ENCODE measurements at places on chromosomes 1 and 21.

GRCh38 chr1:117752661-117753060 is 146.8 kb downstream of the TENT5C start:
- DNase-seq = no peak

DNA sequence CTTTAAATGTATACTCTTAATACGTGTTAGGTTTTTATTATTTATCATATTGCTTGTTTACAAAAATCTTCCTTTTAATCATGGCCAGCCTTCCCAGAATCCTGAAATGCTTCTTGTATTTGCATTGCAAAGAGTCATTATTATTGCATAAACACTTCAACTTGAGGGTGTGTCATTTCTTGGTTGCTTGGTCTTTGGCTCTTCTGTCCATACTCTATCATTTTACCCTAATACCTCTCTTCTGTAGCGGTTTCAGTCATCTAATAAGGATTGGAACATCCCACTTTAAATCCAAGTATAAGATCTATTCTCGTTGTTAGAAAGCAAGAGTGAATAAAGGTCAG is 200.6 kb upstream of the CACYBP start:
- DNase-seq = no peak

GRCh38 chr1:212514056-212514614 is 81.4 kb downstream of the NENF start:
- DNase-seq = peak; percentile 65

DNA sequence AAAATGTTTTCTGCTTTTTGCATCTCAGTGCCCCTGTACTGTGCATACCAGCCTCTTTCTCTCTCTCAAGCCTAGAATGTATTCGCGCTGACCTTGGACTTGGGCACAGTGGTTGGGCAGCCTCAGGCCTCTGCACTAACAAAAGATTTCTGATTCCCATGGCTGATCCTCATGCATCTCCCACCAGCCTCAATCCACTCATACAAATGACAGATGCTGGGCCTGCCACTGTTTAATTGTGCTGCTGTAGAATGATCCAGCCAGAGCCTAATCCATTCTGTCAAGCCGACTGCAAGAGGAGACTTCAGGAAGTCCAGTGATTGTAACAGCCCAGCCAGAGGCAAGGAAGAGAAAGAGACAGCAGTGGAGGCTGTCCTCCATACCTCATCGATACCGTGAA is 180.8 kb downstream of the ASTN1 start:
- no peak for DNase-seq

DNA sequence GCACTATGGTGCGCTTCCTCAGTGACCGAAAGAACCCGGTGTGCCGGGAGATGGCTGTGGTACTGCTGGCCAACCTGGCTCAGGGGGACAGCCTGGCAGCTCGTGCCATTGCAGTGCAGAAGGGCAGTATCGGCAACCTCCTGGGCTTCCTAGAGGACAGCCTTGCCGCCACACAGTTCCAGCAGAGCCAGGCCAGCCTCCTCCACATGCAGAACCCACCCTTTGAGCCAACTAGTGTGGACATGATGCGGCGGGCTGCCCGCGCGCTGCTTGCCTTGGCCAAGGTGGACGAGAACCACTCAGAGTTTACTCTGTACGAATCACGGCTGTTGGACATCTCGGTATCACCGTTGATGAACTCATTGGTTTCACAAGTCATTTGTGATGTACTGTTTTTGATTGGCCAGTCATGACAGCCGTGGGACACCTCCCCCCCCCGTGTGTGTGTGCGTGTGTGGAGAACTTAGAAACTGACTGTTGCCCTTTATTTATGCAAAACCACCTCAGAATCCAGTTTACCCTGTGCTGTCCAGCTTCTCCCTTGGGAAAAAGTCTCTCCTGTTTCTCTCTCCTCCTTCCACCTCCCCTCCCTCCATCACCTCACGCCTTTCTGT is 7.3 kb upstream of the PIGV start:
- DNase-seq = no peak

- DNase-seq = no peak
Observed at GRCh38 chr1:8197493-8198282, 120.2 kb upstream of the SLC45A1 start.

- no peak for DNase-seq
Observed at GRCh38 chr1:10140981-10141380, 69.4 kb upstream of the KIF1B start.

GRCh38 chr1:158969166-158969565 is 37.8 kb downstream of the PYHIN1 start:
- DNase-seq = no peak

DNA sequence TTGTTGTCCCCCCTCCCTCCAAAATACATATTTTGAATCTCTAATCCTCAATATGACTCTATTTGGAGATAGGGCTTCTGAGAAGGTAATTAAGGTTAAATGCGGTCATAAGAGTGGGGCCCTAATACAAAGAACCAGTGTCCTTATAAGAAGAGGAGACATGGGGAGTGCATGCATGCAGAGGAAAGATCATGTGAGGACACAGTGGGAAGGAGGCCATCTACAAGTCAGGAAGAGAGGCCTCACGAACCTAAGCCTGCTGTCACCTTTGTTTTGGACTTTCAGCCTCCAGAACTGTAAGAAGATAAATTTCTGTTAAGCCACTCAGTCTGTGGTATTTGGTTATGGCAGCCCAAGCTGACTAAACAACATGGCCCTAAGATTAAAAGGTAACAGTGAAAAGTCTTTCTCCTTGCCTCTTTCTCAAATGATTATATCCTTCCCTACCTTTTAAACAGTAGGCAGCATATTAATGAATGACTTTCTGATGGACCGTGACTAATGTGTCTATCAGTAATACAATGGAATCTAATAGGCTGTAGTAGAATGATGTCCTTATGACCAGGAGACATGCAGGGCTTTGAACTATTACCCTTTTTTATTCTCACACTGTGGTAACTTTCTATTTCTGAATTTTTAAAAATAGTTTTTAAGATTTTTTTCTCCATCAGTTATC is 40.6 kb upstream of the ST6GALNAC3 start:
- DNase-seq = no peak

DNA sequence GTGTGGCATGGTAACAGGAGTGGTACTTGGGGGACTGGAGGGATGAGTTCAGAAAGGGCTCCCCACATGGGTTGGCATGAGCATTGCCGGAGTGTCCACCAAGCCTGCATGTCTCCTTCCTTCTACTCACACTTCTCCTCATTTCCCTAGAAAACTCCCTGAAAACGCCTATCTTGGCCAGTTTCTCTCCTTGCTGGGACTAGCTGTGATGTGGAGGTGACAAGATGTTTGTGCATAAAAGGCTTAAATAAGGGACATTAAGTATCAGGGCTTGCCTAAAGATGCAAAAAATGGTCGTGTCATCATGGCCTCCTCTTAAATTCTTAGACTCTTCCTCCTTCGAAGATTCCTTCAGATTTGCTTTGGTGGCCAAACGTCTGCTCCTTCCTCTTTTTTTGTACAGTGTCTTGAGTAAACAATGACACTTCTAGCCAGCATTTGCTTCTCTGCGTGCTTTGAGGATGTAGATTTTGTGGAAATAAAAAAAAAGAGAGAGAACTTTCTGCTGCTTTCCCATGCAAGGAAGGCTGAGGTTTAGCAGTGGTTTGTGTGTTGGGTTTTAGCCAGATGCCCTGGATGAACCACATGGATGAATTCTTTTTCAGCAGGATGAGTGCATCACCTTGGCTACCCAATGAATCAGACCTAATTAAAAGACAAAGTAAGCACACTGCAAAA is 239.1 kb upstream of the IRF2BP2 start:
- DNase-seq = no peak

DNA sequence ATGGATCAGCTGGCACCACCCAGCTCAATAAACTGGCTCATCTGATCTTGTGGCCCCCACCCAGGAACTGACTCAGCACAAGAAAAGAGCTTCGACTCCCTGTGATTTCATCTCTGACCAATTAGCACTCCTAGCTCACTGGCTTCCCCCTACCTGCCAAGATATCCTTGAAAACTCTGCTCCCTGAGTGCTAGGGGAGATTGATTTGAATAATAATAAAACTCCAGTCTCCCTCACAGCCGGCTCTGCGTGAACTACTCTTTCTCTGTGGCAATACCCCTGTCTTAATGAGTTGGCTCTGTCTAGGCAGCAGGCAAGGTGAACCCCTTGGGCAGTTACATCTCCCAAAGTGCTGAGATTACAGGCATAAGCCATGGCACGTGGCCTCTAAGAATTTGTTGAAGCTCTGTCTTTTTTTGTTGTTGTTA is 11.8 kb upstream of the RHBDL2 start:
- DNase-seq = no peak

DNA sequence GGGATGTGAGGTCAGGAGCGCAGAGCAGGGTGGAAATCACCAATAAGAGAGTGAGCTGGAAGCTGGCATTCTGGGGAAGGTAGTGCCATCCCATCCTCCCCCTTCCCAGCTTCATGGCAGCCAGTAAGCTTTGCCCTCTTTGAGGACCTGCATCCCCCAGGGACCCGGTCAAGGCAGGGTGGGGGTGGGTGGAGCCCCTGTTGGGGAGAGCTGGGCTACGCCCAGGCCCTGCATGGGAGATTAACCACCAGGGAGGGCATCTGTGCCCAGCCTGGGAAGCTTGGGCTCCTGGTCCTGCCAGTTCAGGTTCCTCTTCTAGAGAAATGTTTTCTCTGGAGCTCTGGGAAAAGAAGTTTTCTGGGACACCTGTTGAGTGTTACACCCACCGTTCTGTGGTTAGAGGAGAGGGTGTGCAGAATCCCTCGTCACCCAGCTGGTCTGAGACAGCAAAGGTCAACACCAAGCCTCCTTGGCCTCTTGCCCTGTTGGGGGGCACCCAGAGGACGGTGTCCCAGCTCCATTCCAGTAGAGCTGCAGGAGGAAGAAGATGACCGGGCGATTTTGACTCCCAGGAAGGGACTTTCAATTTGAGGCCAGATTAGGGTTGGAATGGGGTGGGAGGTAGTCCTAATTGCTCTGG is 30.1 kb upstream of the TENT5C start:
- no peak for DNase-seq

DNA sequence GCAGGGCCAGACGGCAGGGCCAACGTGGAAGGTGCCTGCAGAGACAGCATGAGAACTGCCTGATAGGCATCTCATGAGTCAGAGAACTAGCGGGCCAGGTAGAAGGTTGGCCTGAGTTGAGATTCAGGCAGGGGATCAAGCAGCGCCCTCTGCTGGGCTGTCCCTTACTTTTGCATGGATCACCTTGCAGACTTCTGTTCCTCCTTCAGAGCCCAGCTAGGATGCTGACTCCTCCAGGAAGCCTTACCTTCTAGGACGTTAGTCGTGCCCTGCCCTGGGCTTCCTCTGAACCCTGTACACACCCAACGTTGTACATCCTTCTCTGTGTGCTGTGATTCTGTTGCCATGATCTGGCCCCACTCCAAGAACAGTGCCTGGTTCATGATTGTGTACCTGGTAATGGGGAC is 231.3 kb upstream of the VAMP3 start:
- no peak for DNase-seq

- no peak for DNase-seq
Observed at GRCh38 chr1:33337441-33337840, 16.5 kb upstream of the A3GALT2 start.

DNA sequence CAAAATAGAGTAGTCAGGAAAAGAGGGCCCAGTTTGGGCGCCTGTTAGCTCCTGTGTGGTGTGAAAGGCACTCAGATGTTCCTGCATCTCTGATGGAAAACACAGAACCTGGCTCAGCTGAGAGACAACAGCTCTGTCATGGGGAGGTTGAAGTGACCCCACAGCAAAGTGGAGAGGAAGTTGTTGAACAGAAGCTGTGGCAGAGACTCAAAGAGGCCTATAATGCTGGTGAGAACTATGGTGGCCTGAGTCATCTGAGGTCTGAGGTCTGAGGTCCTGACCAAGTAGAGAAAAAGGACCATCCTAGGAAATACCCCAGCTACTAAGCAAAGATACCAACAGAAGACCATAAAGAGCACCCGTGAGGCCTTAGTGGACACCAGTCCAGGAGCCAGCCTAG is 45.6 kb upstream of the JAK1 start:
- no peak for DNase-seq

Data from lung (tissue), 17 donors.